ENCODE measurements at places on chromosomes 16 and 17. TPM values are rescaled to one million over a fixed set of nuclear protein-coding genes. Genes with fewer than 3 reads are reported as not detected.
A peak's percentile ranks its signal among the peaks of the same experiment; 100 is the strongest.

Gene CIITA
- 3.8 TPM for total RNA-seq

GRCh38 chr17:62109378-62109902 lies 44.4 kb upstream of the MED13 start:
- no peak overlapping the region for H3K4me3 ChIP-seq
- H3K4me1 ChIP-seq = no peaks in the 10 kb centered on the region
- no peak for DNase-seq
- H3K27ac ChIP-seq = no peak overlapping the region
- H3K36me3 ChIP-seq = no peaks in the 10 kb centered on the region
- H3K27me3 ChIP-seq = peaks cover 5% of the 10 kb centered on the region

DNA sequence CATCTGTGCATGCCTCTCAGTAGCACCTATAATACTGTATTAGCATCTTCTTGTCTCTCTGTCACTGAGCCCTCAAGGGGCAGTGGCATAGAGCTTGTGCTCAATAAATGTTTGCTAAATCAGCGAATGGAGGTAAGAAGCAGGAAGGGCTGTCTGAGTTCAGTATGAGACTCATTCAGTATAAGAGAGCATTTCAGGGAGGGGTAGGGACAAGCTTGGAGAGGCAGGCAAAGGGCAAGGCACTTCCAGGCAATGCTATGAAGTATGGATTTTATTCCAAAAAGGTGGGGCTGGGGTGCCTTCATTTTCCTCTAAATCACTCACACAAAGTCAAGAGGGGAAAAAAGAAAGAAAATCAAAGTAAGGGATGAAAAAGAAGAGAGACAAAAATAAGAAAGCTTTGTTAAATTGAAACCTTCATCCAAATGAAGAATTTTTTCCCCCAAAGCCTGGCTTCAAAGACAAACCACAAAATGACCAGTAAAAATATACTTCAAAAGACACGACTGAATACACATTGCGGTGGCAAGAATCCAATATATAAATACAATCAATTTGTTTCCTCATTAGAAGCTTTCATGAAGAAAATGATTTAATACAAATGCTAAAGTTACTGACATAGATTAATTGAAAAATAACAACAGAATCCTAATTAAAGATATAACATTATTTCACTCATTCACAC lies 51.2 kb downstream of the SKAP1 start:
- no peaks in the 10 kb centered on the region for H3K27me3 ChIP-seq
- H3K36me3 ChIP-seq = no peaks in the 10 kb centered on the region
- H3K4me1 ChIP-seq = no peaks in the 10 kb centered on the region
- H3K27ac ChIP-seq = no peak overlapping the region
- DNase-seq = no peak

GRCh38 chr17:7557775-7558543 lies 591 bp upstream of the TNFSF13 start:
- H3K27ac ChIP-seq = peak overlapping the region; percentile 96
- peaks cover 46% of the 10 kb centered on the region for H3K4me1 ChIP-seq
- H3K4me3 ChIP-seq = peak overlapping the region; percentile 95
- H3K36me3 ChIP-seq = no peaks in the 10 kb centered on the region
- DNase-seq = peak; percentile 70
- H3K27me3 ChIP-seq = no peaks in the 10 kb centered on the region

Gene GLIS2
- 0.81 TPM for total RNA-seq

Gene MFAP4
- 22.7 TPM for total RNA-seq

GRCh38 chr17:33438578-33438977 lies 145.5 kb upstream of the ASIC2 start:
- H3K27ac ChIP-seq = no peak overlapping the region
- H3K4me1 ChIP-seq = no peaks in the 10 kb centered on the region
- H3K4me3 ChIP-seq = no peak overlapping the region
- DNase-seq = no peak

Gene PRKCA
- total RNA-seq = 7.6 TPM

DNA sequence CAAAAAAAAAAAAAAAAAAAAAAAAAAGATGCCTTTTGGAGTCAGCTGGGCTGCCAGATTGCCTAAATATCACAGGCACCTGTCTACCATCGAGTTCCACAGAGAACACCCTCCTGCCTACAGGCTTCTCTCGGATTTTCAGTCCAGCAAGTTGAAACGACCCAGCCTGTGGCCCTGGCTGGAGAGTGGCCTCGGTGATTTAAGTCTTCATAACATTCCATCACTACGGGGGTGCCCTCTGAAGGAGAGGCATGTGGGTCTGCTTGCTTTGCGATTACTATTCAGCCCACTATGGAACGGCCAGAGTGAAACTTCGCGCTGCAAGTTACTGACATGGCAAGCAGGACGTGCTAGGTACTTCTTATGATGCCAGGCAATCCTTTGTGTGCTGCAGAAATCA lies 42.8 kb downstream of the MARCHF10 start:
- H3K27ac ChIP-seq = no peak overlapping the region
- H3K4me3 ChIP-seq = no peak overlapping the region
- no peaks in the 10 kb centered on the region for H3K36me3 ChIP-seq
- no peaks in the 10 kb centered on the region for H3K4me1 ChIP-seq
- no peaks in the 10 kb centered on the region for H3K27me3 ChIP-seq
- no peak for DNase-seq

- H3K4me3 ChIP-seq = no peak overlapping the region
- no peak for DNase-seq
- no peaks in the 10 kb centered on the region for H3K36me3 ChIP-seq
- H3K27me3 ChIP-seq = no peaks in the 10 kb centered on the region
- H3K27ac ChIP-seq = no peak overlapping the region
Measured at GRCh38 chr17:2977157-2977556, 86.2 kb downstream of the OR1D5 start.

GRCh38 chr16:72501739-72502593 lies 330.0 kb upstream of the PMFBP1 start:
- H3K4me3 ChIP-seq = no peak overlapping the region
- DNase-seq = peak; percentile 24
- no peak overlapping the region for H3K27ac ChIP-seq
- H3K36me3 ChIP-seq = no peaks in the 10 kb centered on the region

Gene KIAA0513
- 22.4 TPM for total RNA-seq

DNA sequence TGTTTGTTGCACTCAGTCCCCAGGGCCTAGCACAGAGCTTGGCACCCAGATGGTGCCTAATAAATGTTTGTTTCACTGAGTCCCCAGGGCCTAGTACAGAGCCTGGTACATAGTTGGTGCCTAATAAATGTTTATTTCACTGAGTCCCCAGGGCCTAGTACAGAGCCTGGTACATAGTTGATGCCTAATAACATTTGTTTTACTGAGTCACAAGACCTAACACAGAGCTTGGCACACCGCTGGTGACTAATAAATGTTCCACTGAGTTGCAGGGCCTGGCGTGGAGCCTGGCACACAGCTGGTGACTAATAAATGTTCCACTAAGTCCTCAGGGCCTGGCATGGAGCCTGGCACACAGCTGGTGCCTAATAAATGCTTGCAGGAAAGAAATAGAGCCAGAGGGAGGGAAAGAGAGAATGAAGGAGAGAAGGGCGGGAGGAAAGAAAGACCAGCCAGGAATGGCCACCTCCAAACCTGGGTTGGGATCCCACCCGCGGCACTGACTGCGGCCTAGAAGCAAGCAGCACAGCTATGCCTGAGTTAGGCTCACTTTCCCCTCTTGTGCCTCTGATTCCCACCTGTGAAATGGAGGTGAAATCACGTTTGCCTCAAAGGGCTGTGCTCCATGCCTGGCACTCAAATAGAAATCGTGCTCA lies 7.5 kb downstream of the SLC5A11 start:
- DNase-seq = no peak
- H3K4me3 ChIP-seq = no peak overlapping the region
- H3K36me3 ChIP-seq = no peaks in the 10 kb centered on the region
- H3K27me3 ChIP-seq = no peaks in the 10 kb centered on the region
- no peaks in the 10 kb centered on the region for H3K4me1 ChIP-seq

Gene FOXN1
- not detected for total RNA-seq

DNA sequence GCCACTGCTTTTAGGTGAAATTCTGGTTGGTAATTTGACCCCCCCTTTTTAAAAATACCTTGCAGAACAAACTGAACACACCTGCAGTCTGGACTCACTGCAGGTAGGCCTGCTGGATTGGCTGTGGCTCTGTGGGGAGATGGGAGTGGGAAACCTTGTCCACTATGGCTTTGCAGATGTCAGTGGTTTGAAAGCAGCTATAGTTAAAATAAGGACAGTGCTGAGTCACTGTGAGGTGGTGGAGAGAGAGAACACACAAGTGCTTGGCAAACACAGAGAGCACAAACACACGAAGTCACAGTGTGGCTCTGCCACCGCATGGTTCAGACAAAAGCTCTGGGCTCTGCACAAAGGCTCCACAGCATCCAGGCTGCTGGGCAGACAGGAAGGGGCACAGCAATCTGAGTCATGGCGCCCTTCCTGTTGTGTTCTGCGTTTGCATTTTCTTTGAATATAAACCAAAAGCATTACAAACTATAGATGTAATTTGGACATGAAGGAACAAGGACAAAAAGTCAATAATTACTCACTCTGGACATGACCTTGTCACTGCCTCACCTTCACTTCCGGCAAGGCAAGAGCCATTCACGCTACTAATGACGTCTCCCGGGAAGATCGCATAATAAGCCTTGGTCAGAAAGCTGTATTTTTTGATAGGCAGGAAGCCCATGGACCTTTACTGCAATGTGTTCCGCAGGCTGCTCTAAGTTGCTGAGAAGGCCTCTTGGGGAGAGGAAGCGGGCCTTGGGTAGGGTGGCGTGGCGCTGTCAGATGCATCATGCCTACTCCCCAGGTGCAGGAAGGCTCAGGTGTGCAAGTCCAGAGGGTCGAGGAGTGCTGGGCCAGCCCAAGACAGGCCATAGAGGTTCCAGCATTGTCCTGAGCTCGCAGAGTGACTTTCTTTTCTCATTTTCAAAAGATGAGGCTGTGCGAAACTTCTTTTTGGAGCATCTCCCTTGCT lies 60.1 kb upstream of the MED9 start:
- DNase-seq = peak; percentile 39
- H3K27ac ChIP-seq = peak overlapping the region; percentile 40
- no peaks in the 10 kb centered on the region for H3K36me3 ChIP-seq
- no peak overlapping the region for H3K4me3 ChIP-seq
- peaks cover 24% of the 10 kb centered on the region for H3K4me1 ChIP-seq

Gene ABR
- 15.4 TPM for total RNA-seq

Gene NPLOC4
- 251 TPM for total RNA-seq

GRCh38 chr16:1184156-1184868 lies 31.4 kb downstream of the CACNA1H start:
- H3K27me3 ChIP-seq = peaks cover 46% of the 10 kb centered on the region
- no peaks in the 10 kb centered on the region for H3K36me3 ChIP-seq
- H3K4me1 ChIP-seq = no peaks in the 10 kb centered on the region
- DNase-seq = no peak

GRCh38 chr16:47132308-47132707 lies 11.4 kb downstream of the NETO2 start:
- no peaks in the 10 kb centered on the region for H3K4me1 ChIP-seq
- no peak overlapping the region for H3K27ac ChIP-seq
- H3K36me3 ChIP-seq = no peaks in the 10 kb centered on the region

DNA sequence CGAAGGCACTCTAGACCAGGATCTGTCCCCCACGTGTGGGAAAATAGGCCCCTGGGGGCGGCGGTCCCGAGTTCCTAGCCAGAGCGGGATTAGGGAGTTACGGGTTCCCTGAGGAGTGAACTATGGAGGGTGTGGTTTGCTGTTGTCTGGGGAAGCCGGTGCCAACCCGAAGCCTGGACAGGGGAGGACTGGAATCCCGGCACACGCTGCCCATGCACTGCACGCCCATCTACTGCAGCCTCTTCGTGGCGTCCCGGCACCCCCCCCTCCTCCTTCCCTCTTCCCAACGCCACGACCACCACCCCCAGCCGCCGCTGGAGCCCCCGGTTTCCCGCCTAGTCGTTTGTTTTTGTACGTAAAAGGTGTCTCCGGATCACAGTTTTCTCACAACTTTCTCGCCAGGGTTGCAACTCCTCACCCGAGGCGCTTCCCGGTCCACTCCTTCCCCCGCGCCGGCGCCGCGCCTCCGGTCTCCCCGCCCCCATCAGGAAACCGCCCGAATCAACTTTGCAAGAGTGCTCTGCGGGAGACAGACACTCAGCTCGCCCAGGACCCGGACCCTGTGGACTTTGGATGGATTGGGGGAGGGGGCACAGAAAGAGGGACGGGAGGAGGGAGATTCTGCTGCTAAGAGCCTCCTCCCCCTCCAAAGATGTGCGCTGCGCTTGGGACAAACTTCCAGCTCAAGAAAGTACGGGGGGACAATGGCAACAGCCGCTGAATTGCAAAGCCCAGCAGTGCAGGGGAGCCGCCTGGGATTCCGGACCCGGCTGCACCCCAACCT lies 1.4 kb upstream of the LHX1 start:
- H3K36me3 ChIP-seq = no peaks in the 10 kb centered on the region
- peak overlapping the region; percentile 48 for H3K4me3 ChIP-seq
- H3K4me1 ChIP-seq = peaks cover 82% of the 10 kb centered on the region
- no peak for DNase-seq
- H3K27me3 ChIP-seq = peaks cover 100% of the 10 kb centered on the region

DNA sequence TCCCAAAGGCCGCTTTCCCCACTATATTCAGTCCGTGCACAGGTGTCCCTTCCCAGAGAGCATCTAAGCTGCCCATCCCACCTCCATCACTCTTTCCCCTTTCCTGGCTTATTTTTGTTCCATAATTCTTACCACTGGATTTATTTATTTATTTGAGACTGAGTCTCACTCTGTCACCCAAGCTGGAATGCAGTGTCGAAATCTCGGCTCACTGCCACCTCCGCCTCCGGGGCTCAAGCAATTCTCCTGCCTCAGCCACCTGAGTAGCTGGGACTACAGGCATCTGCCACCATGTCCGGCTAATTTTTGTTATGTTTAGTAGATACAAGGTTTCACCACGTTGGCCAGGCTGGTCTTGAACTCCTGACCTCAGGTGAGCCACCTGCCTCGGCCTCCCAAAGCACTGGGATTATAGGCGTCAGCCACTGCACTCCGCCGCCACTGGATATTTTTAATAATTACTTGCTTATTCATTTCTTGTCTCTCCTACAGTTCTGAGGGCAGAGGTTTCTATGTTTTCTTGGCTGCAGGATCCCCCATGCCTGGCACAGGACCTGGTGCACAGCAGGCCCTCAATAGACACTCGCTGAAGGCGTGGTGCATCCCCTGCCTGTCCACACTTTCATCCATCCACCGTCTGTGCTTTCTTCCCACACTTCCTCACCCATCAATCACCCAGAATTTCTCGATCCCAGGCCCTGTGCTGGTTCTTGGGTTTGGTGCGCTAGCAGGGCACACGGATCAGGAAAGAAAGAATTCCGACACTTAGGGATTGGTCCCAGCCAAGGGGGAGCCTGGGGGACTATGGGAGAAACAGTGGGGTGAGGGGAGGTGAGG lies 9.9 kb upstream of the ADGRG1 start:
- no peaks in the 10 kb centered on the region for H3K27me3 ChIP-seq
- H3K36me3 ChIP-seq = no peaks in the 10 kb centered on the region
- DNase-seq = no peak
- H3K4me3 ChIP-seq = no peak overlapping the region

GRCh38 chr16:71726476-71727315 lies 2.2 kb upstream of the PHLPP2 start:
- H3K36me3 ChIP-seq = no peaks in the 10 kb centered on the region
- H3K4me3 ChIP-seq = no peak overlapping the region
- peak overlapping the region; percentile 10 for H3K27ac ChIP-seq
